ENCODE measurements at places on chromosomes 11 and 22. TPM values are rescaled to one million over a fixed set of nuclear protein-coding genes. Genes with fewer than 3 reads are reported as not detected.

The TSPAN18 gene
- 20.4 TPM for total RNA-seq

The C22orf31 gene
- total RNA-seq = 0.31 TPM

DNA sequence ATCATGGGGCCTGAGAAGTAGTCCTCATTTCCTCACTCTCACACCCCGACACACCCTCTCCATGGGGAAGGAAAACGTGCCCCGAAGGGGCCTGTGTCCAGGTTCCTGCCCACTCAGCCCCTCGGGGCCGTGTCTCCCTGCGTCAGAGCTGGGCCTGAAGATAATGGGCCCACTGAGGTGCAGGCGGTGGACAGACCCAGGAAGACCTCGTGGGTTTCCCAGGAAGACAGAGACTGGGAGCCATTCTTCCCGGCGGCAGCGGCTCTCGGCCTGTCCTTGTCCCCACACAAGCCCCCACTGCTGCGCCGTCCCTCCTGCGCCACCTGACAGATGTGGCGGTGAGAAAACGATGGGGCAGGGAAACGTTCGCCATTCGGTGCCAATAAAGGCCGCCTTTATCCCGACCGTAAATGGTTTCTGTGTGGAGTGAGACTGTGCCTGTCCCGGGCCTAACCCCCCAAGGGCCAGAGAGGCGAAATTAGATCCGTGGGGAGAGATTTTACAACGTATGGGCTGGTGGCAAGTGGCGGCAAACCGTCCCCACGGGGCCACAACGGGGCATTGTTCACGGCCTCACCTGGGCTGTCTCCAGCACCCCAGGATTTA, 89.0 kb downstream of the CDKN1C start:
- ATAC-seq = no peak

DNA sequence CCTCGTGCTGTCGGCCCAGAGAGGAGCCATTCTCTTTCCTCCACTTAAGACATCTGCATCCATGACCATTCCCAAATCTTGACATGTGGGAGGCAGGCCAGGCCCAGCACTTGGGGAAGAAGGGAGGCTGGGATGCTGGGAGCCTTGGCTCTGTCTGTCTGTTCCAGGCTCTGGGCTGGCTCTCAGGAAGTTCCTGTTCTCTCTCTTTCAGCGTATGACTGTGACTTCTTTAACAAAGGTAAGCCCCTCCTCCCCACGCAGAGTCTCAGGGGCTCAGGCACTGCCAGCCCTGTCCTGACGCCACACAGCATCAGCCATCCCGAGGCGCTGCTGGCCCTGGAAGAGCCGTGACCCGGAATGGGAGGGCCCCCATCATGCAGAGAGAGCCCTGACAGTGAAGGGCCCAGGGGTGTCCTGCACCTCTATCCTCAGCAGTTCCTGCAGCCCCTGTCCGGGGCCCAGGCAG, 52.4 kb downstream of the OTOG start:
- ATAC-seq = no peak

DNA sequence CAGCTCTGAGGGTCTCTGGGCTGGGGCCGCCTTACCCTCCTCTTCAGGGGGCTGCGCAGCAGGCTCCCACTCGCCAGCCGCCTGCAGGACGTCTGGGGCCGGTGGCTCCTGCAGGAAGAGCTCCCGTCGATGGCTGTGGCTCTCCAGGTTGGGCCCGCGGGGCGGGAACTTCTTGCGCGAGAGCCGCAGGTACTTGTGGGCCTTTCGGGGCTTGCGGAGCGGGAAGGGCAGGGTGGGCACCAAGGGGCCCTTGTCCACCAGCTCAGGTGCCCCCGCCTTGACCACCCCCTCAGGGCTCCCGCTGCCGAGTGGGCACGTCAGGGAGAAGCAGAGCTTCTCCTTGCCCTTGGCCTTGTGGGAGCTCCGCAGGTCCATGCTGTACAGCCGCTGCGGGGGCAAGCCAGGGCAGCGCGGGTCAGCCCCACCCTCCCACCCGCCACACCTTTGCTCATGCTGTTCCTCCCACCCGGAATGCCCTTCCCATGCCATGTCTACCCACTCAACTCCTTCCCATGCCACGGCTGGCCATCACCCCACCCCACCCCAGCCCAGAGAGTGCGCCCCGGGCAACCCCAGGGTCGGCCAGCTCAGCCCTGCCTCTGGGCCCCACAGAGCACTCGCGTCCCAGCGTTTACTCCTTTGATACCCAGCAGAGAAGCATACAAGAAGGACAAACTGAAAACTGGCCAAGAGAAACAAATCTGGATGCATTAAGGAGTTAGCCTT, 18.0 kb downstream of the CBX7 start:
- no peak for ATAC-seq

- no peak for ATAC-seq
Observed at GRCh38 chr11:27991736-27992135, 116.2 kb downstream of the KIF18A start.

Data from motor neuron (in vitro differentiated cells).